ENCODE measurements at places on chromosomes 11 and 22.

- DNase-seq: peak; percentile 93
Observed at GRCh38 chr11:35214792-35215193, 75.8 kb downstream of the CD44 start.

GRCh38 chr11:44833877-44834452 is 107.2 kb downstream of the TSPAN18 start:
- no peak for DNase-seq

DNA sequence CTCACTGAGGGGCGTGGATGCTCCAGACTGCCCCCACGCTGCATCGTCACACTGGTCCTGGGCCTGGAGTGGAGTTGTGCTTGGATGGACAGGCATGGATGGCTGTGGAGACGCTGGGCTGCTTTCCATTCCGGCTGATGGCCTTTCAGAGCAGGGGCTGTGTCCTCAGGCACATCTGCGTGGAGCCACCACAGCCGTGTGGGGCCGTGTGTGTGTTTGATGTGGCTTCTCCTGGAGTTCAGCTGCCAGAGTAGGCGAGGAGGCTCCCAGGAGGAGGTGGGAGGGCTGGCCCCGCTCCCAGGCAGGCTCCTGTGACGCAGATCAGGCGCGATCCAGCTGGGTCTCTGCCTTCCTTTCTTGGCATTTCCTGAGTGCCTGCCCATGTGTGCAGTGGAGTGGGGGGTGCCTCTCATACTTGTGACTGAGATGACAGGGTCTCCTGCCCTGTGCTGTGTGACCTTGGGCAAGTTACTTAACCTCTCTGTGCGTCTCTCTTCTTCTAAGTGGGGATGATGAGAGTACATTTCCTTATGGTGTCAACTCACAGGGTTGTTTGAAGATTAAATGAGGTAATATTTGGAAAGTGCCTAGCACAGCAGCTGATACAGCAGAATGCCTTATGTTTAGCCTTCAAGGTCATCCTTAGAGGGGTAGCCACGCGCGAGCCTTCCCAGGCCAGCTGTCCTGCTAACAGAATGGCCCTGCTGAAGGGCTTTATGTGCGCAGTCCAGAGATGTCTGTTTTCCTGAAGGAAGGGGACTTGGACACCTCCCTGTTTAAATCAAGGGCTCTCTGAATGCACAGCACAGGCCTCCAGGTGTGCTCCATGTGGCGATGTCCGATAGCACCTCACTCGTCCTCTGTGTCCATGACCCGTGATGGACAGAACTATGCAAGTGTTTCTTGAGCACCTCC is 33.5 kb downstream of the GLB1L2 start:
- no peak for DNase-seq

DNA sequence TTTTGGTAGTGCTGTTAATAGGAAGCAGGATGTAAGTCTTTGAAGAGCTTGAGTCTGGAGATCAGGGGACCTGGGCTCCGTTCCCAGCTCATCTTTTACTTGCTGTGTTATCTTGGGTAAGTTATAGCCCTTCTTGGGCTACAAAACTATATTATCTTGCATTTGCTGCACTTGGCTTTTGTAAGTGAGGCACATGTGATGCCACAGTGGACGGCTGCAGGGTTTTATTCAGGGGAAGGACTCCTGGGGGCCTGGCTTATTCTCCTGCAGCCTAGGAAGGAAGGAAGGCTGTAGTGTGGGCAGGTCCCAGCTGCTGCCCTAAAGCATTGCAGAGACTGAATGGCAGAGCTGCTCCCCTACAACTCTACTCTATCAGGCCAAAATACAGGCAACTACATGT is 6.4 kb downstream of the CD82 start:
- DNase-seq: no peak

DNA sequence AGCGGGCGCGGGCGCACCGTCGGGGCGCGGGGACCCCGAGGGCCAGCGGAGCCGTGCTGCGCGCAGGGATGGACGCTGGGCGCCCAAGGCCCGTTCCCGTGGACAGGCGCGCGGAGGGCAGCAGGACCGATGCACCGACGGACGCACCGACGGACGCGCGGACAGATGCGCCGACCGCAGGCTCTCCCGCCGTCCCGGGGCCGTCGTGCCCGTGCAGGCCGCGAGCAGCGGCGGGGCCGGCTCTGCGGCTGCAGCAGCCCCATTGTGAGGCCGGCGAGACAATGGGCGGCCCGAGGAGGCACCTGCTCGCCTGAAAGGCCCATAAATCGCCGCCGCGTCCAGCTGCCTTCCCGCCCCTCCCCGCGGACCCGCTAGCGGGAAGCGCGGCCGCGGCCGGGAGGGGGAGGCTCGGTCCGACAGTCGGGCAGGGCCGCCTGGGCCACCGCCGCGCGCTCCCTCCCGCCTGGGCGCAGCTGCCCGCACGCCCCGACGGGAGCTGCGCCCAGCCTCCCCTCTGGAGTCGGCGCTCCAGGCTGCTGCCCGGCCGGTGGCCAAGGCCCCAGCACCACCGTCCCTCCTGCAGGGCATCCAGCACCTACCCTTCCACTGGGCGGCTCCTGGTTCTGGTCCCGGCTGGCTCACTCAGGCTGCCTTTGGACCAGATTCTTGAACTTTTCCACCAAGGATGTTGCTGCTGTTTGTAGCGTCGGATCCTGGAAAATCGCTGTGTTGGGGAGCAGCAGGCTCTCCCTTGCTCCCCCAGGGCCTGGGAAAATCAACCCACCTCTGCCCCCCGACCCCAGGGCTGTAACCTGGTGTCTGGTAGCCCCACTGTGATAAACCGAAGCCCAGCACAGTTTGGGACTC is 15.8 kb downstream of the CDKN1C start:
- no peak for DNase-seq

Measured in AG04449 (cell line).